ENCODE measurements at places on chromosomes 12 and 14.

GRCh38 chr12:125382926-125383325 lies 317.7 kb downstream of the AACS start:
- no peak for DNase-seq

- DNase-seq, result no peak
Observed at GRCh38 chr12:87311206-87311605, 718.0 kb downstream of the C12orf50 start.

DNA sequence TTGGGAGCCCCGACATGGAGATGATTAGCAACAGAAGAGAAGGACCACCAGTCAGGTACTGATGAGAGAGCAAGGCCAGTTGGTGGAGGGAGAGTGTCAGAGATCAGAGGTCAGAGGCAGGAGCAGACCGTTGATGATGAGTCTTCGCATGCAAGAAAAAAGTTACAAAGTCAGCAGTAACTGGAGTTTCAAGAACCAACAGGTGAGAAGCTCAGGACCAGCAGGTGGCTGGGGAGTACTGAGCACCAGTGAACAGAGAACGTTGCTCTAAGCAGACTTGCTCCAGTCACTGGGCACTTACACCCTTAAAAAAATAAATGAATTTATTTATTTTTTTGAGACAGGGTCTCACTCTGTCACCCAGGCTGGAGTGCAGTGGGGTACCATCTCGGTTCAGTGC lies 44.5 kb upstream of the KCNA1 start:
- DNase-seq, result no peak

DNA sequence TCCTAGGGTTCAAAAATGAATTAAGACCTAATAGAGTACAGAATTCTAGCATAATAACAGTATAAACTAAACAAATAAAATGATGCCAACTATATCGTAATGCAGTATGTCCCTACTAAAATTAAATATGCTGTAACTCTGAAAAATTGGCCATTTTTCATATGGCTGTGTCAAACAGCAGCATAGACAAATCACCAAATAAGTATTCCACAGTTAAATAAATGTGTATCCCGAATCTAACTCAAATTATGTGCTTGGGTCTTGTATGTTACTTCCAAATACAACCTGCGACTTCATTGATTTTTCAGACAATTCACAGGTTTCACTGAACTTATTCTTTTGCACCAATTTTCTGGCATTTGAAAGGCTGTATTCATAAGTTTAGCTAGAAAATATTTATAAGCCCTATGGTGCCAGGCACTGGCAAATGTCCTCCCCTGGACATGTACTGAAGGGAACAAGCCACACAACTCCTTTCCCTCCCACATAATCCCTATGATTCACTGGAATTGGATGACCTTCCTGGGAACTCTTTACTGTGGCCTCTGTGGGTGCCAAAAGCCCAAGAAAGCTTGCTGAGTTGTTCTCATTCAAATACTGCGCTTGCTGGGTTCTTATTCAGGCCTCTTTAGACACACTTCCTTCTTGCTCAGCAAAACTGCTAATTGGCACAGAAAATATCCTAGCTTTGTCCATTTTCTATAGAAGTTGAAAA lies 108.8 kb downstream of the KITLG start:
- no peak for DNase-seq

DNA sequence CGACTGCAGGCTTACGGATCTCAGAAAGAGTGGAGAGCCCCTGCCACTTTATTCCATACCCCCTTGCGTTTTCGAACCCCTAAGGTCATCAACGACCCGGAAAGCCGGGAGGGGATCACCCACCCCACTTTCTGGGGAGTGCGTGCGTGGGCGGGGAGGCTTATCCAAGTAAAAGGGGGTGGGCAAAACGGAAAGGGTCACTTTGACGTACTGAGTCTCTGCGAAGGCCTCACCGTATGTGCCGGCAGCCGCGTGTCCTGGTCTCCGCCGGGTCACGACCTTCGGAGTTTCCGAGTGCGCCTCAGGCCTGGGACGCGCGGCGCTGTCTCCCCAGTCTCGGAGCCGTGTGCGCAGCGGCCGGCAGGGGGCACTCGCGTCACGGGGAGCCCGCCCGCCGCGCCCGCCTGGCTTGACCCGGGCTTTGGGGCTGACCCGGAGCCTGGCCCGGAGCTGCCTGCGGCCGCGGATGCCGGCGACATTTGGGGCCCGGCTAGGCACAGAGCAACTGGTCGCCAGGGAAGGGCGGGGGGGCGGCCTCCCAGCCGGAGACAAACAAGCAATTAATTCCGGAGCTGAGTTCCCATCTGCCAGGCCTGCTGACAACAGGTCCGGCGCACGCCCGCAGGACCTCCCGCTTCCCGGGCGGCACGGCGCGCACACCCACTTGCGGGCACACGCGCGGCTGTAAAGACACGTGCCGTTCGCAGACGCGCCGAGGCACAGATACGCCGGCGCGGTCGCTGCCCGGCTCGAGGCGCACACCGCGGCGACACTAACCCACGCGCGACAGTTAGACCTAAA lies 890 bp upstream of the KIF26A start:
- DNase-seq, result peak; percentile 76

DNA sequence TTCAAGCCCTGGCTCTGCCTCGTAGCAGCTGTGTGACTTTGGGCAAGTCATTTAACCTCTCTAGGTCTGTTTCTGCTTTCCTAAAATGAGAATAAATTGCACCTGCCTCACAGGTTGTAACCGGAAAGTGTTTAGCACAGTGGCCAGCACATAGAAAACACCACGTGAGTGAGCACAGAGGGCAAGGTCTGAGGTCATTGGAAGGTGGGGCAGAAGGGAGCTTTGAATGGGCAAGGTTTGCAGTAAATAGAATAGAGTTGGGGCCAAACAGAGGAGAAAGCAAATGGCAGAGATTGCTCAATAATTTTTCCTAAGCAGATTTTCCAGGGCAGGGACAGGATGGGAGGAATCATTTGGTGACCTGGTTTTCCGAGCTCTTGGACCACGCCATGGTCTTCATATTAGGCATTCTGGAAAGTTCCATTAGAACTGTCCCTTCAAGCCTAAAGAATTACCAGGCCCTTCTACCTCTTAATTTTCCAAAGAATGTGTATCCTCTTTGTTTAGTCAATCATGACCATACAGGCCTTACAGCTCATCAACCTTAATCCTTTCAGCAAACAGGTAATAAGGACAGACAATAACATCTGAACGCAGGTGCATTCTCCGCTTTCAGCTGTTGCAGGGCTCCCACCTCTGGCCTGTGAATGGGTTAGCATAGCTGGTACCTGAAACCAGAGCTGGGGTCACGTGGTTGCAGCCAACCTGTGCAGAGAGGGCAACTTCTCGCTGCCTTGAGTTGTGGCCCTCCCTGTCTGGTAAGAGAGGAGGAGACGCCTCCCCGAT lies 53.8 kb downstream of the VWF start:
- DNase-seq, result no peak

- no peak for DNase-seq
Observed at GRCh38 chr12:62370189-62370588, 96.4 kb upstream of the MON2 start.

GRCh38 chr14:103427485-103428443 lies 42.5 kb downstream of the MARK3 start:
- DNase-seq, result no peak

- no peak for DNase-seq
Observed at GRCh38 chr12:70248876-70249275, 5.6 kb downstream of the CNOT2 start.

GRCh38 chr12:54266852-54267251 lies 13.1 kb downstream of the CBX5 start:
- no peak for DNase-seq

DNA sequence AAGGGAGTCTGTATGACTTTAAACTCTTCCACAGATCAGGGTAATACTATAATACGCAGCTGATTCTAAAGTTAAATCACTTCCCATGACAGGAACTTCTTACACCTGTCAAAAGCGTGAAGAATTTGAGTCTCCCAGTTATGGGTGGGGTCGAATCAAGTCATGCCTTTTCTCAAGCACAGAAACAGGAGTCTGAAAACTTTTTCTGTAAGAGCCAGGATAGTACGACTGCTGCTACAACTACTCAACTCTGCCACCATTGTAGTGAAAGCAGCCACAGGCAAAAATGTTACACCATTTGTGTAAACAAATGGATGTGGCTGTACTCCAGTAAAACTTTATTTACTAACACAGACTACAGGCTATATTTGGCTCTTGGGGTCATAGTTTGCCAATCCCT lies 90.3 kb downstream of the DUSP6 start:
- no peak for DNase-seq

- no peak for DNase-seq
Observed at GRCh38 chr12:95077341-95077740, 3.9 kb upstream of the NR2C1 start.

DNA sequence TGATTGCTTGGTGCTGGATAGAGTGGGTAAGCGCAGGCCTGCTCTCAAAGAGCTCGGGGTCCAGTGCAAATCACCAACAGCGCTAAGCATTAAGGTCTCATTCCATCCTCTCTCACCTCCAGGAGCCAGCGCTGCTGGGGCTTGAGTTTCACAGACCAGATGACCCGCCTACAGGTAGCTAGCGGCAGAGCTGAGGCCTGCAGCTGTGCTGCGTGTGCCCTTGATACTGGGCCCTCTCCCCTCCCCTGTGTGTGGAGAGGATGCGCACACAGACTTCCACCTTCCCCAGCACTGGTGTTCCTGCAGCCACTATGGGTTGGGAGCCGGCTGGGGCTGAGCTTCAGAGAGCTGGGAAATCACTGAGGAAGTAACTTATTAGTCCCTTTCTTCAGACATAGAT lies 149.9 kb downstream of the CALM1 start:
- DNase-seq, result no peak

- no peak for DNase-seq
Observed at GRCh38 chr14:44165286-44165685, 341.8 kb downstream of the FSCB start.

DNA sequence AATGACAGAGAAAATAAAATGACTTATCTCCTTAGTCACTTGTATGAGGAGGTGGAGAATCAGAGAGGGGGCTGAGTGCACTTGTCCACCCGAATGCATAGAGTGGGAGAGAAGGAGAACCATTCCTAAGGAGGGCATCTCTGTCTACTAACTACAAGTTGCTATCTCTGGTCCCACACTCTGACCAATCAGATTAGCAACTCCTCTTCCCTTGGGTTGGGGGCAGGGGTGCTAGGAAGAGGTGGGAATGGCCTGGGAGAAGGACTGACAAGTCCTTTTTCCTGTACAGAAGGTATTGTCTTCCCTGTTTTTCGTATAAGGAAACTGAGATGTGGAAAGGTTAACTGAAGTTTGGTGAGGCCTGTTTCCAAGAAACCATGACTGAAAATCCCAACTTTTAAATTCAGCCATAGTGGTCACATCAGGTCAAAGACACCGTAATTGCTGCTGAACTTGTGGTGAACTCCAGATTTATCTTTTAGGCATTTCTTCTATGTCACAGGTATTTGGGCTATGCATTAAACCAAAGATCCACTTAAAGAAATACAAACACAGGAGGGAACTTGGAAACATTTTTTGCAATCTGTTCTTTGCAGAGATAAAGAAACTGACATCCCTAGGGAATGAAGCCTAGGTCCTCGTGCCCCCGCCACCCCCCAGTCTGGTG lies 207.8 kb downstream of the CRADD start:
- DNase-seq, result no peak

- DNase-seq, result no peak
Observed at GRCh38 chr14:29462772-29463171, 464.9 kb downstream of the PRKD1 start.

- no peak for DNase-seq
Observed at GRCh38 chr12:88052686-88053085, 23.5 kb upstream of the C12orf50 start.

GRCh38 chr12:67802731-67803130 lies 154.2 kb downstream of the DYRK2 start:
- DNase-seq, result no peak

DNA sequence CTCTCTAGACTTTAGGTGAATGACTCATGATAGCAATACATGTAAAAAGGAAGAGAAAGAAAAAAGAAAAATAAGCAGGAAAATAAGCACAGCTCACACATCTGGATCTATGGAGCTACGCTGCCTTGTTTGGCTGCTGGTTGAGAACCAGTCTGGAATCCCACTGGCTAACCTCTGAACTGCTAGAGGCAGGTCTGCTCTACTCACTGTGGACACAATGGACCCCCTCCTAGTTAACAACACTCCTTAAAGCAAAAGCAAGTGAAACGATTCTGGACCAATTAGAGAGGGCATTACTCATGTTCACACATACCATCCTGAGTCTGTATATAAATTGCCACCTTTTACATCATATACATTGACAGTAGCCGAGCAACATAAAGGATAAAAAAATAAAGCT lies 383.2 kb upstream of the FLRT2 start:
- no peak for DNase-seq

DNA sequence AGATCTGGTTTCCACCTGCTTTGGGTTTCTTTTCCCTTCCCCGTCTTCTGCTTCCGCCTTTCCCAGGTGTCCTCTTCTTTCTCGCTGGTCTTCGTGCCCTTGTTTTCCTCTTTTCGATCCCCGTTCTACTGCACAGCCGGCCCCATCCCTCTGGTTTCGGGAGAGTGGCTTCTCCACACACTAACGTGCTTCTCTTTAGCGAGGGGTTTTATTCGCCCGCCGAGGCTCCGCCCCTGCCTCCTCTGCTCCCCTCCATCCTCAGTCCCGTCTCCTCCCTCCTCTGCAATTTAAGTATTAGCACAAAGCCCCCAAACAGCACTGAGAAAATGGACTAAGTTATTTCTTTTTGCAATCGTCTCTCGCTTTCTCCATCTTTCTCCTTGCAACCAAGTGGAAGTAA lies at the start of gene SLC7A8:
Gene SLC7A8 (minus strand): TSS at position 182 of the 400 bp plus-strand sequence. CDS start 746 bp downstream, outside the sequence.
- peak; percentile 62 for DNase-seq

DNA sequence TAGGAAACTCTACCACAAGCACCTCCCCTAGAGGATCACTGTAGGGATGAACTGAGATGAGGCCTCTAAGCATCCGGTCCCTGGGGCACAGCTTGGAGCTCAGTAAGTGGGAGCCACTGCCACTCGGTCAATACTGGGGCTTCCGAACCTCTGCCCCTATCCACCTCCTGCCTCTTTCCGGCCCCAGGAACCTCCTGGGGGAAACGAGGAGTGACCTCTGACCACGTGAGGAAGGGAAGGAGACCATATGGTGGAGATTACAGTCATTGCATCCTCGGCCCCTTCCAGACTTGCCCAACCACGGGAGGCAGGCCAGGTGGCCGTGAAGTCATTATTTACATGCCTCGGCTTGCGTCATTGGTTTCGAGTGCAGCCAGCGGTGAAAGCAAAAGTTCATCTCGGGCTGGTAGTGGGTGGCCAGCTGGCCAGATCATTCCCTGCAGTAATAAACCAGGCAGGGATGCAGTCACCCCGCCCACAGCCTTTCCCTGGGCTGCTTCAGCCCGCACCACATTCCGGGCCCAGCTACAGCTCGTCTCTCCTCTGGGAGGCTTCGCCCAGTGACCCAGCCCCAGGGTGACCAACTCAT lies 65.4 kb downstream of the C14orf132 start:
- DNase-seq, result no peak

GRCh38 chr14:91851563-91851962 lies 15.8 kb downstream of the TC2N start:
- DNase-seq, result no peak

- no peak for DNase-seq
Observed at GRCh38 chr12:48780381-48781025, 8.4 kb downstream of the ADCY6 start.

All from DMS79 treated with DMSO at 0.1 percent for 48 hours (cell line).